Hypothalamus (tissue), 51 donors: ENCODE measurements at places on chromosomes 2 and 18.

DNA sequence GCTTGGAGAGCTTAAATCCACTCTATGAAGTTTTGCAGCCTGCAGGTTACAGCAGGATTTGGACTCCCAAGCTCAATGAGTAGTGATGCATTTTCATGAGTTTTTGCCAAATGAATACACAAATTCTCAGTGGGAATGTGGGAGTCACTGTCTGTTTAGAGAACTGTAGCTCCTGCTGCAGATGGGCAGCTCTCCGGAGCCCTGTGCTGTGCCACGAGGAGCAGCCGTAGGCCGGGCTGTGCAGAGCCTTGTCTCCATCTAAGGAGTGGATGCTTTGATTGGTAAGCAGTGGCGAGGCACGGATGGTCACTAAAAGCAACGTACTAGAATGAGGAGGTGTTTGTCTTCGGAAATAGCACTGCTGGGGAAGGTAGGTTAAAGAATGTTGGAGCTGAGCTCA, 96.0 kb upstream of the NFATC1 start:
- DNase-seq = no peak

- no peak for DNase-seq
These were observed 51.1 kb upstream of the ZNF236 start for GRCh38 chr18:76771192-76771799.

GRCh38 chr18:48517048-48517447, 21.8 kb upstream of the CTIF start:
- no peak for DNase-seq

- DNase-seq = no peak
These were observed 183.0 kb downstream of the PMAIP1 start for GRCh38 chr18:60082790-60083189.

GRCh38 chr18:13235981-13236380, 17.4 kb downstream of the LDLRAD4 start:
- no peak for DNase-seq

DNA sequence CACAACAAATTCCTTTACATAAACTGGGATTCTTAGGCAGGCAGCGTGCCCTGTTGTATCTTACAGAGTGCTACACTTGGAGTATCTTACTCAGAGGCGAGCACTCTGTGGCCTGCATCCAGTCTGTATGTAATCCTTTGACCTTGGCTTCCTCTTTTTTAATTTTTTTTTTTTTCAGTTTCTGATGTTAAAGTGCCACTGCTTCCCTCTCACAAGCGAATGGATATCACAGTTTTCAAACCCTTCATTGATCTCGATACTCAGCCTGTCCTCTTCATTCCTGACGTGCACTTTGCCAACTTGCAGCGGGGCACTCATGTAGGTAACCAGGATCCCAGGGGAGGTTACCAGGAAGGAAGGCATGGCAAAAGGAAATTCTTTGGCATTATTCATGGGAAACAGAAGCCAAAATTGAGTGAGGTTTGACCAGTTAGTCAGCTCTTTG, 40.4 kb downstream of the GRHL1 start:
- DNase-seq = no peak

GRCh38 chr2:128320906-128321771, 2.5 kb upstream of the HS6ST1 start:
- DNase-seq = no peak

GRCh38 chr2:160751021-160751420, 257.4 kb upstream of the RBMS1 start:
- no peak for DNase-seq

DNA sequence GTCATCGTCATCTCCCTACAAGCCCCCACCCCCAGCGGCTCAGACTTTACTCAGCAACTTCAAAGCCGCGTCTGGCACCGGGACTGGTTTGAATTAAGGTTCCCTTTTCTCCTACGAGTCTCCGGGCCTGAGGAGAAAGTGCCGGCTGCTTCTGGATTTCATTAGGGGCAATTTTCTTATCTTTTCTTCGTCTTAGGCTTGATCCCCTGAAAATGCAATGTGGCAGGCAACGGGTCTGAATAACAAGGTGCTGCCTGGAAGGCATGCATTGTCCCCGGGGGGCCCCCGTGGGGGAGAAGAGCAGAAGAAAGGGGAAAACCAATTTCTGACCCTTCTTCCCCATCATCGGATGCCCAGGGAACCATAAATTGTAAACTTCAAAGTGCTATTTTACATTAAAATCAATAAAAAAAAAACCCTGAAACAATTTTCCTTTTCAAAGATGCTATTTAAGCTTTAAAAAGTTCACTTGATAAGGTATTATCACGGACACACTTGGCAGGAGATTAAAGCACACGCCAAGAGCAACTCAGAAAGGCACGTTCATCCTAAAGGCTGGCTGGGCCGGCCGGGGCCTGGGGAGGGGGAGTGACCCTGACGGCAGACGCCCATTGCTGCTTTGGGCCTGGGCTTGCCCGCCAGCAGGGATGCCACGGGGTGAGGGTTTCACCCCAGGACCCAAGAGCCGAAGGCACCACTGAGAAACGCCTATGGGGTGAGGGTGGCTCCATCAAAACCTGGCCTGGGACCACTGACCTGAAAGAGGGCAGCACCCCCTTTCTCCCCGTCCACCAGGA, 230.4 kb downstream of the TWIST2 start:
- no peak for DNase-seq
